Forelimb muscle (tissue), 1 donor: ENCODE measurements at places on chromosomes 12 and 14. TPM values are rescaled to one million over a fixed set of nuclear protein-coding genes. Genes with fewer than 3 reads are reported as not detected.

- DNase-seq = no peak
Measured at GRCh38 chr12:77751939-77752338, 78.8 kb upstream of the NAV3 start.

DNA sequence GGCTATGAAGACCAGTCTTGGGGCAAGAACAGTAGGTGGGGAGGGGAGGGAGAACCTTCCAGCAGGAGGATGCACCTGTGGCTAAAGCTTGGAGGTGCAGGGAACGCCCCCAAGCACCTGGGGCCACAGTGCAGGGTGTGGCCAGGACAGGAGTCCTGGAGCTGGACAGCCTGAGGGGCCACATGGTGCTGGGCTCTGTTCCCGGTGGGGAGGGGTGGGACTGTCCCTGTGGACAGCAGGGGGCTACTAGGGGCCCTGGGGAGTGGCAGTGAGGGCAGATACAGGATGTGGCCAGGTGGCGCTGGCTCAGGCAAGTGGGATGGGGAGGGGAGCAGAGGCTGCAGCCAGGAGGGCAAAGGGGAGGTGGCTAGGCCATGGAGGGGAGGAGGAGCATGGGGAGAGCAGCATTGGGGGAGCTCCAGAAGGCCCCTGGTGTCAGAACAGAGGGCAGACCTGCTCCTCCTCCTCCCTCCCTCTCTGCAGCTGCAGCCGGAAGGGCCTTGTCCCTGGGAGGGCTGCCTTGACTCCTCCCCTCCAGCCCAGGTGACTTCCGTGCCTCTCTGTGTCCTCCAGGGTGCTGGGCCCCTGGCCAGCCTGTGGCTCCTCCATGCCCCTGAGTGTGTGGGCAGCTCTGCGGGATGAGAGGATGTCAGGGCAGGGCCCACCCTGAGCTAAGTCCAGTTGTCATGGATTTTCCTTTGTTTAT lies 68.4 kb upstream of the DLK1 start:
- no peak for DNase-seq

DNA sequence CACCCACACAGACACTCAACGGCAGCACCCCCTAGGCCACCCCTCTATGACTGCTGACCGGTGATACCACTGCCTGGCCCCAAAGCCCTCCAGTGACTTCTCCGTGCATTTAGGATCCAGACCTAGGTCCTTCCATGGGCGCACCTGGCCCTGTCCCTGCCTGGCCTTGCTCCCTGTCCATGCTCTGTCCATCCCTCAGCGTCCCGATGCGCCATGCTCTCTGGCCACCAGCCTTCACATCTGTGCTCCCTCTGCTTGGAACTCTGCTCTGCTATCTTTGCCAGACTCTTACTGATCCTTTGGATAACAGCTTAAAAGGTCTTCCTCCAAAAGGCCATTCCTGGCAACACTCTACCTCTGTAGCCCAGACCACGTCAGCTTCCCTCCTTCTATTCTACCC lies 25.4 kb upstream of the HDAC7 start:
- DNase-seq = no peak

DNA sequence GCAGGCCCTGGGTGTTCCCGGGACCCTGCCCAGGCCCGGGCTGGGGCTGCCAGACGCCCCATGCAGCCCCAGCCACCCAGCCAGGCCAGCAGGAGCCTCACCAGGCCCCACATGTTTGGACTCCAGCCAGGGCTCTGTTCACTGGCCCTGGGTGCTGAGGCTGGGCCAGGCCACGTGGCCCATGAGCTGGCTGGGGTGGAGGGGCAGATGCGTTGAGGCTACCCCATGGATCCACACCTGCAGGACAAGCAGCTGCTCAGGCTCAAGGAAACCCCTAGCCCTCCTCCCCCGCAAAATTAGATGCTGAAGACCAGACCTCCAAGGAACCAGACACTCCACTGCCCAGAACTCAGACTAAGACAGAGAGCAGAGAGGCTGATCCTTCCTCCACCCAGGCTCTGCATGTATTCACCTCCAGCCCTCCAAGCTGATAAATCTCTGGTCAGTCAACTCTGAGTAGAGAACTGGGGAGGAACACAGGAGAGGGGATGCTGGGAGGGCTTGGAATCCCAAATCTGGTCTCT lies 1.6 kb downstream of the CDH24 start:
- no peak for DNase-seq

GRCh38 chr12:87233671-87234070 lies 795.5 kb downstream of the C12orf50 start:
- DNase-seq = no peak

DNA sequence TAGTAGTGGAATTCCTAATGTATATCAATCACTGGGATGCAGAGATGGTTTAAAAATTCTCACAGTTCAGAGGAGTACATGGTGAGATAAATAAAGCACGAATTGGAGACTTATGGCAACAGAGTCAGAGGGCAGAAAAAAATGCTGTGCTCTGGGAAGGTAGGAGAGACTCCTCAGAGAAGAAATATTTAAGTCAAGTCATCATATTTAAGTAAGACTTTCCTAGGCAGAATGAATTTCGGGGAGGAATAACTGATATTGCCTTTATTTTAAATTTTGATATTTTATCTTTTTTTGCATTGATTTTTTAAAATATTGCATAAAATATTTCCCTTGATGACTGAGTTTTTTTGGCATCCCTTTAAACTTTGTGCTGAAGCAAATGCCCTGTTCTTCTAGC lies 67.4 kb downstream of the OTOGL start:
- DNase-seq = no peak

- DNase-seq = peak; percentile 11
Measured at GRCh38 chr14:23640524-23641141, 4.5 kb downstream of the DHRS2 start.

- no peak for DNase-seq
Measured at GRCh38 chr14:65170318-65170717, 68.0 kb upstream of the MAX start.

DNA sequence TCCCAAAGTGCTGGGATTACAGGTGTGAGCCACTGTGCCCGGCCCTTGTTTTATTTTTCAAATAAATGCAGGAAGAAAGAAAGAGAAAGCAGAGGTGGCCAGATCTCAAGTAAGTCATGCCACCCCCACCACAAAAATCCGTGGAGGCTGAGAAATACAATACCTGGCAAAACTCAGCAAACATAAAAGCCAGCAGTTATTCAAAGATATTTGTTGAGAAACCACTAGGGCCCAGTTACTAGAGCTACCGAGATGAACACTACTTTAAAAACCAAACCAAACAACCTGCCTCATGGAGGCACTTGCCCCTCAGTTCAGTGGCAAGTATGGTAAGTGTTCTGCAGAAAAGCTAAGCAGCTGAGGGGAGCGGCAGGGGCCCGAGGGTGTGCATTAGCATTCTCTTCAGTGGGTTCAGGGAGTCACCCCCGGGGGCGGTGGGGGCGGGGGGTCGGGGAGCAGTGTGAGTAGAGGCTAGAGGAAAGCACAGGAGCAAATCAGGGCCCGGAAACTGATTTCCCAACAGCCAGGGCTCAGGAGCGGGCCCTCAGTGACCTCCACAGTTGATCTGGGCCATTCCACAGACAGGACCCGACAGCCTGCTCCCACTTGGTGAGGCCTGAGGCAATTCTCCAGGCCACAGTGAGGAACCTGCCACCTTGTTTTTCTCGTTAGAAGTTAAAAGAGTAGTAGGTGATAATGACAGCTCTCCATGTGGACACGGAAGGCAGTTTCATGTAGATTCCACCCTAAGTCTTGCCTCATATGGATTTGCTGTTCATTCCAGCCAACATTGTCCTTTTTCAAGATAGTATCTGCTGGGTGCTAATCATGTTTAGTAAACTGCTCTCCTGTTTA lies 8.6 kb downstream of the EVL start:
- no peak for DNase-seq

DNA sequence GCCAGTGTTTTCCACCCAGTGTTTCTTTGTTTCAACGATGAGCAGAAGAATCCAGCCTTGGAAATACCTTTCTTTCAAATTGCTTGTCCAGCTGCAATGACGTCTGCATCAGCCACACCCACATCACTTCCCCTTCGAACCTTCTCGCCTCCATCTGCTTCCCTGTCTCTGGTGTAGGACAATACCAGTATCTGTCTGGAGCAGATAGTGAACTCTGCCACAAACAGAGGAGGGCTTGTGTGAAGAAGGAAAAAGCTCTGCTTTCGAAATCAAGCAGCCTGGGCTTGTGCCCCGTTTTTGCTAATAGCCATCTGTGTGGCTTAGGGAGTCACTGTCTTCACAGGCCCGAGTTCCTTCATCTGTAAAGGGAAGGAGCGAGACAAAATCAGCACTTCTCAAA lies 415.4 kb downstream of the ZFP36L1 start:
- DNase-seq = no peak

DNA sequence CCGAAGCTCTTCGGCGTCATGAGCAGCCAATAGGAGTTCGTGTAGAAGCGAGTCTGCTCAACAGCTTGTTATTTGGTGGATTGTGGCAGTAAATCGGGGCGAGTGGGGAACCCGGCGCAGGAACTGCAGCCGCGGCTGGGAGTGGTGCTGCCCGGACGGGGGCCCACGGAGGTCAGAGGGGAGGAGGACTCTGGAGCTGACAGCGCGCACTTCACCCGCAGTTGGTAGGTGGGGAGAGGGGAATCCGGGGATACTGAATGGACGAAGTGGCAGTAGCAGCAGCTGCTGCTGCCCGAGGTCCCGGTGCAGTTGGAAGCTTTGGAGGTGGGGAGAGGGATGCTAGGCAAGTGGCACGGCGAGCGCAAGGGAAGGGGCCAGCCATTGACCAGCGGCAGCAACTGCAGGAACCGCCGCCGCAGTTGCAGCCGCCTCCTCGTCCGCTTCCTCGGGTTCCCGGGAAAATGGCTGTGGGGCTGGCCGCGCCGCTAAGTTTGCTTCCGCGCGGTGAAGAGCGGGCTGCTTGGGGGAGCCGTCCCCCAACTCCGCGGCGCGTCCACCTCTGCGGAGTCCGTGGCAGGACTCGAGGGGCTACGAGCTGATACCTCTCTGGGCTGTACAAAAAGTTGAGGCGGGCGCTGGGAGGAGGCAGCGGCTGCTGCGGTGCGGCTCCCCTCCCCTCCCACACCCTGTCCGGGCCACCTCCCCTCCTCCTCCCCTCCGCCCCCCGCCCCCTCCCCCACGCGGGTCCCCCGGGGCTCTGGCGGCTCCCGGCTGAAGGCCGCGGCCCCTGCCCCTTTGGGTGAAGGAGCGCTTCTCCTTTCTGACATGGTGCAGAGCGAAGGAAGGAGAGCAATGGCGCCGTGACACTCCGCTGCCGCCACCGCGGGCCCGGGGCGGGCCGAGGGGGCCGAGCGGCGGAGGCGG lies at the start of gene ARID4A:
Gene ARID4A (plus strand): TSS at position 79 of the 924 bp plus-strand sequence. CDS start 1,300 bp downstream, outside the sequence.
- no peak for DNase-seq

DNA sequence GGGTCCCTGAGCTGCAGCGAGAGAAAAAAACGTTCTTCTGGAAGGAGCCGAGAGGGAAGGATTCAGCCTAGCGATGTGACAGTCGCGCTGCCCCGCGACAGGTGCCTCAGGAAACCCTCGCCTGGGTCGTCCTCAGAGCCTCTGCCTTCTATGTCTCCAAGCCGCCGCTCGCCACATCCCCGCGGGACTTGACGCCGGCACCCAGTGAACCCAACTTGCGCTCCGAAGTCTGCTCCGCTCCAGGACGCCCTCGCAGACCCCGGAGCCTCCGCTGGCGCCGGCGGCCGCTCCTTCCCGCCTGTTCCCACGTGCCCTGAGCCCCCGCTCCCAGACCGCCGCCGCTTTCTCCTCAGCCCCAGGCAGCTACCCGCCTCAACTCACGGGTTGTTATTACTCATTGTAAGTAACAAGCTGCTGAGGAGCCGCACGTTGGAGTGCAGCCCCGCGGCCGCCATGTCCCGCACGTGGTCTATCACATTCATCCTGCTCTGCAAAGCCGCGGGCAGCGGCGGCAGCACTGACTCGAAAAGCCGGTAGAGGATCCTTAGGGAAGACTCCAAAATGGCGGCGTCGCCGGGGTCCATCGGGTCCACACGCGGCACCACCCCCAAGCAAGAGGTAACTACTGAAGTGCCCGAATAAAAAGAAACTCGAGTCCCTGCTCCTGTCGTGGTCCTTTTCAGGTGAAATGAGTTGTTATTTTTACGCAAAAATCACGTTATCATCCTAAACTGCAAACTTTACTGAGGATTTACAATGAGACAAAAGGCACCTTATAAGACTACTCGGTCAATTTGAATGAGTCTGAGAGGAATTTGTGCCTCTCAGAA lies at the start of gene ANAPC7:
Gene ANAPC7 (minus strand): TSS at position 563 of the 830 bp plus-strand sequence. CDS start 81 bp downstream, at position 482.
- peak; percentile 72 for DNase-seq

- no peak for DNase-seq
Measured at GRCh38 chr12:50533203-50533584, 28.4 kb downstream of the DIP2B start.

DNA sequence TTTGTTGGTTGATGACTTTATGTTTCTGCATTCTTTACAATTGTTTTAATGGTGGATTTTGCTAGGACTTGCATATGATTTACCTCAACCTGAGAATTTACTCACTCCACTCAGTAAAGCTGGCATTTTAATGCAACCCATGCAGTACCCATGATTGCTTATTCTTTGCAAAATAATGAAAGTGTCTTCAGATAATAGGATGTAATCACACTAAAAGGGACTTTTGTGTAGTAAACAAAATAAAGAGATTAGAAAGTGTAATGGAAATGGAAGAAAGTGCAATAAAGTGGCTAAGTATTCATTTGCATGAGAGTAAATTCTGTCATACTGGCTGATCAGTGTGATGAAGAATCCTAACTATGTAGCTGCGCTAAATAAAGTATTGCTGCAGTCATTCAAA lies 87.6 kb upstream of the NOVA1 start:
- no peak for DNase-seq

DNA sequence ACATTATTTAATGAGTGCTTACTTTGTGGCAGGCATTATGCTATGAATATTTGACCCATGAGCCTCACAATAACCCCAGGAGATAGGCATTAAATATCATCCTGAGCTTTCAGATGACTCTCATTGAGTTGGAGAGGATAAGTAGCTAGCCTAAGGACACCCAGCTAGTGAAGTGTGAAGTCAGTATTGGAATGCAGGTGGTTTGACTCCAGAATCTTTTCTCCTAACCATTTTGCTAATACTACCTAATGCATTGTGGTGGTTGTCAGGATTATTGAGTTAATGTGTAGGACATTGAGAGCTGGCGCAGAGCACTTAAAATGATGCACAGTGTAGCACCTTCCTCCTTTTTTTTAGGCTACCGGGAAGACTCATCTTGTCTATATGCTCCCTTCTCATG lies 3.8 kb upstream of the CDKL1 start:
- no peak for DNase-seq

GRCh38 chr12:10393291-10393690 lies 3.5 kb upstream of the KLRK1 start:
- DNase-seq = no peak

- DNase-seq = no peak
Measured at GRCh38 chr14:99880651-99881420, 87.6 kb downstream of the EML1 start.

- no peak for DNase-seq
Measured at GRCh38 chr14:52327374-52328226, 13.5 kb downstream of the PTGER2 start.

GRCh38 chr12:107990325-107990724 lies 138.8 kb upstream of the WSCD2 start:
- DNase-seq = no peak

- no peak for DNase-seq
Measured at GRCh38 chr14:73323896-73324399, 86.6 kb downstream of the PAPLN start.

- DNase-seq = no peak
Measured at GRCh38 chr12:49892084-49892731, 11.5 kb downstream of the FAIM2 start.

The DAO gene
- polyA plus RNA-seq = not detected

The KCNH3 gene
- 1.7 TPM for polyA plus RNA-seq

The CCDC177 gene
- polyA plus RNA-seq = not detected

The DTX1 gene
- 5.2 TPM for polyA plus RNA-seq

The TC2N gene
- 3.1 TPM for polyA plus RNA-seq

The SPTB gene
- polyA plus RNA-seq = 178 TPM
